ENCODE measurements at places on chromosomes 6 and 20.
A peak's percentile ranks its signal among the peaks of the same experiment; 100 is the strongest.

DNA sequence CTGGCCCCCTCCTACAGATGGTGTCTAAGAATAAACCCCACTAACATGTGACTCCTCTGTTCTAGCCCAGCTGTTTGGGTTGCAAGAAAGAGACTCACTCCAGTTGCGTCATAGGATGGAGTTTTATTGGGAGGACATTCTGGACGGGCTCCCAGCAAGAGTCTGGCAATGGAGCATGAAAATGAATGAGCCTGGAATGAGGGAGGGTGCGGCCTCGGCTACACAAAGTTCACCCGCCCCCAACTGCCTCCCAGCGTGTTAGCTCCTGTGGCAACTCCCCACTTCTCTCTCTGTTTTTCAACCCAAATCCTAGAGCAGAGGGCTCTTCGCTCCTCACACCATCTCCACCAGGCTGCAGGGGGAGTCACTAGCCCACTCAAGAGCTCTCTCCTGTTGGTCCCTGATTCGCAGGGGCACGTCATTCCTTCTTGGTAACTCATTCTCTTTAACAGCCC, 5.1 kb upstream of the ADAM33 start:
- no peak for DNase-seq

- no peak for DNase-seq
These were observed 7.6 kb downstream of the CSNK2A1 start for GRCh38 chr20:535958-536357.

GRCh38 chr6:168756009-168756634, 315.1 kb downstream of the SMOC2 start:
- peak; percentile 35 for DNase-seq

DNA sequence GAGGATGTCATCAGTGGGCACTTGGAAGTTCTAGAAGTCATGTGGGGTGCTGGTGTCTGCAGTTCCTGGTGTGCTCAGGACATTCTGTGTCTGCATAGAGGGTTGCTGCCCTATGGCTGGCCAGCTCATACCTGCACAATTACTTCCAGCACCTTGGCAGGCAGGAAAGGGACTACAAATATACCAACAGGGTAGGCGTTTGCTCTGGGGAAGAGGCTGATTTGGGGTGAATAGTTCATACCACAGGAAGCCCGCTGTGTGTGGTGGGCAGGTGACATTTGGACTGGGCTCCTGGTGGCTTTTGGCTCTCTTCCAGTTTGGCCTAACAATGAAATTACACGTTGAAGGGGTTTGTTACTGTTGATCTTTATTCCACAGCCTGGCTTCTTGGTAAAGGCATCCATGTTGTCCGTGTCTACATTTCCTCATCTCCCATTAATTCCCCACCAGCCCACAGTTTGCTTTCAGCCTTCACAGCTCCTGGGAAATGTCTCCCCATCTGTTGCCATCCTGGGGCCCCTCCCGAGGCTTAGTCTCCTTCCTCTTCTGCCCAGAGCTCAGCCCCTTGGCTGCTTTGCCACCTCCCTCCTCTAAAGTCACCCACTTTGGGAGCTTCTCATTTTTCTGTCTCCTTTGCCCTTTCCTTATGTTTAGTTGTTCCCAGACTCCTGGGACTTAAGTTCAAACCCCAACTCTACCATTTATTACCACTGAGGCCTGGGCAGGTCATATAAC, 88.1 kb downstream of the RSPH3 start:
- DNase-seq: no peak

- DNase-seq: no peak
These were observed 91.0 kb downstream of the YTHDF1 start for GRCh38 chr20:63124782-63125580.

- DNase-seq: no peak
These were observed 28.4 kb downstream of the PRDM1 start for GRCh38 chr6:106114492-106114891.

DNA sequence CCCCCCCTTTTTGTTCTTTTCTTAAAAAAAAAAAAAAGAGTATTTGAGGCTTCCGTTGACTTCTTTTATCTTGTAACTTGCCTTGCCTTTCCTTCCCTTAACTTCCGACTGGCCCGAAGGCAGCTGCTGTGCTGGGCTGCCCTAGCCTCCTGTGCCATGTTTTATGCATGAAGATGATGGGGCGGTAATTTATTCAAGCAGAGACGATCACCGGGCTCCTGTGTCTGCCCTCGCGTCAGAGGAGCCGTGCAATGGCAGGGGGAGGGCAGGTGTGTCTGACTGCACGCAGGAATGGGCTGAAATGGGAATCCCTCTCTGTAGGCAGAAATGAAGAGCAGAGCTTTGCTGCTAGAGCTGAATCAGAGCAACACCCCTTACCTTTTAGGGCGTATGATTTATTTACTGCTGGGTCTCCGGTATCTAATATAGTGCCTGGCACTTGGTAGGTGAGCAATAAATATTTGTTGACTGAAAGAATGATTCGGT, 106.3 kb upstream of the RIPOR2 start:
- DNase-seq: no peak

DNA sequence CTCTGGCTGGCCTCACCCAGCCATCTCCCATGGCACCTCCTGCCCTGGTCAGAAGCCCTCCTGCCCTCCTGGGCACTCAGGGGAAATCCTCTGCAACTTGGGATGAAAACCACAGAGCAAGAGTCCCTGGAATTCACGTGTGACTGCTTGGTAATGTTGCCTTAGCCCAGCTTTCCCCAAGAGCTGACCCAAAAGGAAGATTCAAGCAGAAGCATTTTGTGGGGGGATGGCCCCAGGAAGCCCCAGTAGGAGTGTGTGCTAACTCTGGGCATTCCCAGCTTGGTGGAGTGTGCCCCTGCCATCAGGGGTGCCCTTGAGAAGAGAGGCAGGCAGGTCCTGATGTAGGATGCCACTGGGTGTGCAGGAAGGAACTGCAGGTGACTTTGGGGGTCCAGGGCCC, 35.5 kb downstream of the SNX5 start:
- DNase-seq: no peak

DNA sequence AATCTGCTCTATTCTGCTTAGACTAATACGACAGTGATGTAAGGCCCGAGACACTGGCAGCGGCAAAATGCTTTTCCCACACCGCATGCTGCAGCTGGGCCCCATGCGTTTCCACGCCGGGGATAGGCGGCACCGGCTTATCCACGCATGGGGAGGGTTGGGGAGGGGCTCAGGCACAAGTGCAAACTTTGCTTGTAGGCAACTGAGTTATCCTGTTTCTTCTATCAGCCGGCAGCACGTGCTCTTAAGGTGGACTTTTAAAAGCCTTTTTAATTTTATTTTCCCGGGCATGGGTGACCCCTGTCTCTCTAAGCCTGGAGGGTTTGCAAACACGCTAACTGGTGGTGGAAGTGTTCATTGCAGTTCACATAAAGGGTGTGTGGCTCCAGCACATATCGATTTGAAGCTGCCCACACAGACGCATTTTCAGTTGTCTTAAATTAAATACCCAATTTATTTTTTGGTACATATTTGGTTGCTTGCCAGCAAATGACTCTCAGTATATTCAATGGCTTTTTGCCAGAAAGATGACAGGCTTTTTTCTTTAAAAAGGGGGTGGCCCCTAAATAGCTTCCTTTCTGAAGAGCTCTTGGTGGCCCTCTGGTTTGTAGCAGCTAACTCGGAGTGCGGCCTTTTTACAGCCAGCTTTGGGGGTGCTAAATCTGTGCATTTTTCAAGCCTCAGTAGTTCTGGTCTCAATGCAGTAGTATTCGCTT, 561.8 kb upstream of the AGPAT4 start:
- DNase-seq: no peak

DNA sequence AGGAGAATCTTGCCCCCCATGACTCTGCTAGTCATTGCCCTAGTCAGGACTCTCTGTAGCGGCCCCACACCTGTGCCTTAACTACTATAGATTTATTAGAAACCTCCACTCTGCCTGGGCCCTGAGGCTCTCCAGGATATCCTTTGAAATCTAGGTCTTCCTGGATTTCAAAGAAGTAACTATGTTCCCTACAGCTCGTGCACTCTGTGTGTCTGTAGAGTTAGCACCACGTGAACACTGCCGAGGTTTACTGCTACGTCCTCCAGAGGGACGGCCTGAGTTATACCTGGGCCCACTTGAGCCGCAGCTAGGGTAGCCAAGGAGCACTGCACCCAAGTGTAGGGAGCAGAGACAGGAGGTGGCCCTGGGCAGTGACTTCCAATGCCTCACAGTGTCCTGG, 19.8 kb downstream of the GLP1R start:
- DNase-seq: no peak

DNA sequence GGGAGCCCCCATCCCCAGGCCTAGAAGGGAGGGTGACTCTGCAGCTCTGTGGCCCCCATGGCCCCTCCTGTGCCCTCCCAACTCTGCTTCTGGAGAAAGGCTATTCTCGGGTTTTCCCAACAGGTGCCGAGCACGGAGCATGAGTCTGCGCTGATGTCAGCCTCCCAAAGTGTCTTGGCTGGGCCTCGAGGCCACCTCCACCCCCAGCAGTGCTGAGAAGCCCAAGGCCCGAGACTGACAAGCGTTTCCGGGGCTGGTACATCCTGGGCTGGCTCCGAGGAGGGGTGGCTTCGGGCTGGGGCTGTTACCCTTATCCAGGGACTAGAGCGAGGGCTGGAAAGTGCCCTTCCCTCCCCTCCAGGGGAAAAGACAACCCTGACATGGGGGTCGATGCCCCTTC, 60.2 kb upstream of the GATA5 start:
- DNase-seq: no peak

DNA sequence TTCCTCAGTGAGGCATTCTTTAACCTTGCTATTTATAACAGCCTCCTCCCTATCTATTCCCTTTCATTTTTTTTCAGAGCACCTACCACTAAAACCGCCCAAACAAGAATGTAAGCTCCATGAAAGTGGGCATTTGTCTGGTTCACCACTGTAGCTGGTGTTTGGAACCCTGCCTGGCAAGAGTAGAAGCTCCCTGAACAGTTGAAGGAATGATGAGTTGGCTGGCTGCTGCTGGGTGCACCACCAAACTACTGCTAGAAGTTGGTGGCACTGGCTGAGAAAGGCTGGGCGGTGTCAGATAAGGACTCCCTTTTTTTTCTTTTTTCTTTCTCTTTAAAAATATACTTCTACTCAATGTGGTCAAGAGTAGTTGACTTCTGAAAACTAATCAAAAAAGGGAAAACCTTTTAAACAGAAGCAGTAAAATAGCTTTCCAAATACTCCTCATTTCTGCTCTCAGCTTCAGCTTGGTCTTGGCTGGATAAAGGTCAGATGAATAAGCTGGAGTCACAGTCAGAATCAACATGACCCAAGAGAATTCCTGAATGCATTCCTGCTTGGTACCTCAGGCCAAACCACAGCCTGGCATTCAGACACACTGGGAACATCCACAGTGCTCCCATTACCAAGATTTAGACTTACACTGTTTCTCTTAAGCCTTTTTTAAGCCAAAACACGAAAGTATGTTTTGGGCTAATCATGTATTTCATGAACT, 38.0 kb downstream of the RTN4IP1 start:
- DNase-seq: no peak

GRCh38 chr20:10647471-10647870, 26.3 kb downstream of the JAG1 start:
- DNase-seq: no peak

DNA sequence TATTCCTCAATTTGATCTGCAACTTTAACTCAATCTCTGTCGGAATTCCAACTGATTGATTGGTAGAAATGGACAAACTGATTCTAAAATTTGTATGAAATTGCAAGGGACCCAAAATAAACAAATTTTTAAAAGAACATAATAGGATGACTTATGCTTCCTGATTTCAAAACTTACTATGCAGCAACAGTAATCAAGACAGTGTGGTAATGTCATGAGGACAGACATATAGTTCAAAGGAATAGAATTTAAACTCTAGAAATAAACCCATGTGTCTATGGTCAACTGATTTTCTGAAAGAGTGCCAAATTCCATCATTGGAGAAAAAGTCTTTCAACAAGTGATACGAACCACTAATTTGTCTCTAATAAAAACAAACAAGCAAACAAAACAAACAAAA, 1320.1 kb upstream of the GJE1 start:
- DNase-seq: no peak

- no peak for DNase-seq
These were observed 52.0 kb downstream of the JPH2 start for GRCh38 chr20:44135012-44135412.
